Mesenteric fat pad (tissue), 1 donor: ENCODE measurements at places on chromosomes 6 and 20. TPM values are rescaled to one million over a fixed set of nuclear protein-coding genes. Genes with fewer than 3 reads are reported as not detected.

The DDX27 gene
- total RNA-seq, result 29.8 TPM

DNA sequence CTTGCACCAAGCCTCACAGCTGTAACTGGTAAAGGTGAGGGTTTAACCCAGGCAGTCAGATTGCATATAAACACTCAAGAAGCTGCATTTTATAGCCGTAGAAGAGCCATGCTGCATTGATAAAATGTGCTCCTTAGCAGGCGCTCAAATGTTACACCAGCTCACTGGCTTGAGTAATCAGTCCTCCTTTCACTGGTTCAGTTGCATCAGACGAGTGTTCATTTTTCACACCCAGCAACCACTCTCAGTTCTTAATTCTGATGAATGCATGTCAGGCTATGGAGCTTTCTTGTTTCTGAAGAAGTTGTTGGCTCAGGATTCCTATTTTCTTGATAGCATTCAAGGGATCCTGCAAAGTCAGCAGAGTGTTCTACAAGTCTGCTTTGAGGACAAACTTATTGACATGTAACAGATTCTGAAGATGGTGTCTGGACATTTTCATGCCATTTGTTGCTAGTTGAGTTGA lies 198.3 kb downstream of the PLCB1 start:
- DNase-seq, result no peak

The GFOD1 gene
- total RNA-seq, result 25.9 TPM

GRCh38 chr6:140960566-140960965 lies 1172.2 kb upstream of the GJE1 start:
- no peak for DNase-seq

GRCh38 chr20:44361021-44361420 lies 5.5 kb downstream of the HNF4A start:
- no peak for DNase-seq

The TDP2 gene
- 29.9 TPM for total RNA-seq

DNA sequence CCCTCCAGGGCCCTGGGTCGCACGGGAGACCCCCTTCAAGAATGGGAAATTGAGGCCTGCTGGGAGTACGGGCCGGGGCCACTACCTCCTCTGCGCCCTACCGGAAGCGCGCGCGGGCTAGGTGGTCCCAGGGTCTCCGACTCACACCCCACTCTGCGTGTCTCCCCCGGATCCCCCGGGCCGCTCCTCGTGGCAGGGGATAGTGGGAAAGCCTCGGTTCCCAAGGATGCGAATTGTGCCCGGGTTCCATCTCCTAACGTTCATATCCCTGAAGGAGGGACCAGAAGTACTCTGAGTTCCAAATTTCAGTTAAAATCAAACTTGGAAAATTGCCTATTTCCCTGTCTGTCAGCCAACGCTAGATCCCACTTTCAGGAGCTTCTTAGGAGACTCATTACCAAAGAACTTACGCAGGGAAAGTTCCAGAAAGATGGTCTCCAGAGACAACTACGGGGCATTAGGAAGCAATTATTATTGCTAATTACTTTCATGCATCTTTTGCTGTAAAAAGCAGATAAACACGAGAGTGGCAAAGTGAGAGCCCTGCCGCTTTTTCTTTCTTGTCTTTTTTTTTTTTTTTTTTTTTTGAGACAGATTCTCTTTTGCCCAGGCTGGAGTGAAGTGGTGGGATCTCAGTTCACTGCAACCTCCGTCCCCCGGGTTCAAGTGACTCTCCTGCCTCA lies 858 bp downstream of the FAM83D start:
- DNase-seq, result no peak
